ENCODE measurements at places on chromosomes 11 and 22.

- no peak for DNase-seq
Measured at GRCh38 chr11:94857337-94857736, 89.2 kb downstream of the AMOTL1 start.

DNA sequence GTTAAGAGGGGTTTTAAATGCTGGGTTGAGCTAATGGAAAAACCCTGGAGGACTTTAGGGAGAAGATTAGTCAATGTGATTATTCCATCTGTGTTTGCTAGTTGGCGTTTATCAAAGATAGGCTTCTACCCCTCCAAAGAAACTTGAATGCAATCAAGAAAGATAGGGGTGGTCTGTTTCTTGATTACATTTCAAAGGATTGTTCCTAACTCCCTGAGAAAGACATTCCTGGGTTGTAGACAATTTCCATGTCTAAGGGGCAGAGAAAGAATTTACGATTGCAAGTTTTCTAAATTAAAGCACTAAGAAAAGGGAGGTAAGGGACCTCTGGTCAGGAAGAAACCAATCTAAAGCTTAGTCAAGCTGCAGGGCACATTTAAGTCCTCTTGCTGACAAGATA is 2268.7 kb downstream of the LRRC4C start:
- DNase-seq = no peak

DNA sequence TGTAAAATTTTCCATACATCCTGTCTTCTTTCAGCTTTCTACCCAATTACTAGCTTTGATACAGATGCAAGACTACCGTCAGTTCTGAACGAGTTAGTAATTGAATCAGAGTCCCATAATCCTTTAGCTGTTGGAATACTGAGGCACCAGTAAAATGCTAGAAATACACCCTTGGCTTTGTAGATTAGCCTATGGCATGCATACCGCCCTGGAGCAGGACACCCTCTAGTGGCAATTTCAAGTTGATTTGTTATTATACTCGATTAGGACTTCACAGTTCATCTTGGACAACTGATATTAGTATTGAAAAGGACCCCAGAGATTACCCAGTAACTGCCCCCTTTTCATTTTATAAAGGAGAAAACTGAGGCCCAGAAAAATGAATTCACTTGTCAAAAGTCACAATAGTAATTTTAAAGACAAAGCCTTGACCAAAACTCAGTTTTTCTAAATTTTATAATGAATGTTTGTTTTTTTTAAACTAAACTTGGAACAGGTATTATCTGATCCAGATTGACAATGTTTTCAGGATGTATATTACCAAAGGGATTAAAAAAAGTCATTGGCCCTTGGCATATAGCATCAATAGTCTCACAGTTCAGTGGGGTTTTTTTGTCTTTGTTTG is 72.6 kb downstream of the HIPK3 start:
- peak; percentile 36 for DNase-seq

DNA sequence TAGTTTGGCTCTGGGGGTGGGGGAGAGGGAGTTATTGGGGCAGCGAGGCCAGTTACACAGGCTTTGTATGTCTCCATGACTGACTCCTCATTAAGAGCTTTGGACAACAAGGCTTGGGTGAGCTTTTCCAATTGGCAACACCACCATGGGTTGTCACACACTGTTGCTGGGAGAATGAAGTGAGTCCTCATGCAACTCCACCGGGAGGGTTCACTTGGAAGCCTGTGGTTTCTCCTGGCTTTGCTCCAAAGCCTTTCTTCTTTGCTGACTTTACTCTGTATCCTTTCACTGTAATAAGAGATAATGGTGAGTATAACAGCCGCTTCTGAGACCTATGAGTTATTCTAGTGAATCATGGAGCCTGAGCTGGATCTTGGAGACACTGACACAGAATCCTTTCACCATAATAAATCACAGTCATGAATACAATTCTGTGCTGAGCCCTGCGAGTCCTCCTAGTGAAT is 24.9 kb downstream of the EIF3F start:
- no peak for DNase-seq

GRCh38 chr11:107042748-107043147 is 24.5 kb upstream of the GUCY1A2 start:
- no peak for DNase-seq

GRCh38 chr11:109838026-109838425 is 255.2 kb upstream of the ZC3H12C start:
- DNase-seq = no peak

GRCh38 chr11:60931917-60932316 is 7.7 kb downstream of the TMEM132A start:
- DNase-seq = no peak

DNA sequence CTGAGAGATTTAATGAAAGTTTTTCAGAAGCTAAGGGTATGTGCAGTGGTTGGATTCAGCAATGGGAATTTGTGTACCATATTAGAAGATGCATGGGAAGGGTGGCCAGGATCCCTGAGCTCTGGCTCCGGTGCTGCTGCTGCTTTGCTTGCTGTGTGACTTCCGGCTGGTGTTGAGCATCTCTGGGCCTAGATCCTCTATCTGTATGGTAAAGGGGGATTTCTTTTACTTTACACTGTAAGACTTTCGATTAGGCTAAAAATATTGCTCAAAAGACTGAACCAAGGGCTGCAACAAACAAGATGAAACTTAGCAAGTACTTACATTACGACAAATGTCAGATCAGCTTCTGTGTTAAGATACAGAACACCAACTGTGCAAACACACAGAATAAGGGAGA is 39.1 kb downstream of the XRRA1 start:
- DNase-seq = no peak

- no peak for DNase-seq
Measured at GRCh38 chr11:19160847-19161246, 40.9 kb downstream of the CSRP3 start.

GRCh38 chr11:7495882-7496551 is 10.7 kb downstream of the OLFML1 start:
- no peak for DNase-seq

- DNase-seq = no peak
Measured at GRCh38 chr11:130772266-130773227, 143.7 kb downstream of the SNX19 start.

DNA sequence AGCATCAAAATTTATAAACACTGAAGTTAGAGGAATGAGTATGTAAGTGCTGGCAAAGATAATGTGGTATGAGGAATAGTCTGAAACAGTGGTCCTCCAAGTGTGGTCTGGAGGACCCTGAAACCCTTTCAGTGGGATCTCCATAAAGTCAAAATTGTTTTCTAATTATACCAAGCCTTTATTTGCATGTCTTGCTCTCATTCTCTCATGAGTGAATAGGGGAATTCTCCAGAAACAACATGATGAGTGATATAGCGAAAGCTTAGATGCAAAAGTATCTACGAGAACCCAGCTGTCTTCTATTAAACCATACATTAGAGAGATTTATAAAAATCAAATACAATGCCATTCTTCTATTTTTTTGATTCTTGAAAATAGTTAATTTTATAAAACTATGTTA is 145.0 kb upstream of the RAG2 start:
- no peak for DNase-seq

DNA sequence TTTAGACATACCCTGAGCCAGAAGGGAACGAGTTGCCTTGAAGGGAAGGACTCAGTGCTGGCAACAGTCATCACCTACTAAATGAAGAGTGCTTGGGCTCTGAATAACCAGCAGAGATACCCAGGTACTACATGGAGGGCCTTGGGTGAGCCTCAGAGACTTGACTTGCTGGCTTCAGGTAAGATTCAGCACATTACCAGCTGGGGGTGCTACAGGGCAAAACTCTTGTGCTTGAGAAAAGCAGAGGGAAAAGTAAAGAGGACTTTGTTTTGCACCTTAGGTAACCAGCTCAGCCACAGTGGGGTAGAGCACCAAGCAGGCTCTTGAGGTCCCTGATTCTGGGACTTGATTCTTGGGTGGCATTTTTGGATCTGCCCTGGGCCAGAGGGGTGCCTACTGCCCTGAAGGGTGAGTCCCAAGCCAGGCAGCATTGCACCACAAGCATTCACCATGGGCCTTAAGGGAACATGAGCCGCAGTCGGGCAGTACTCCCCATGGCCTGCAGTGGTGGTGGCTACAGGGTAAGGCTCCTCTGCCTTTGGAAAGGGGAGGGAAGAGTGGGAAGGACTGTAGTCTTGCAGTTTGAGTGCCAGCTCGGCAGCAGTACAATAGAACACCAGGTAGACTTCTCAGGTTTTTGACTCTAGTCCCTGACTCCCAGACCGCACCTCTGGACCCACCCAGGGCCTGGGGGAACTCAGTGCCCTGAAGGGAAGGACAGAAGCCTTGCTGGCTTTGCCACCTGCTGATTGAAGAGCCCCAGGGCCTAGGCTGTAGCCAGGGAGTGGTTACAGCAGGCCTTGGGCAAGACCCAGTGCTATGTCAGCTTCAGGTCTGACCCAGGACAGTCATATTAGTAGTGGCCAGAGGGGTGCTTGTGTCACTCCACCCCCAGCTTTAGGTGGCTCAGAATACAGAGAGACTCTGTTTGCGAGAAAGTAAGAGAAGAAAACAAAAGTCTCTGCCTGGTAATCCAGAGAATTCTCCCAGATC is 22.7 kb upstream of the PLEKHA7 start:
- DNase-seq = no peak

- DNase-seq = no peak
Measured at GRCh38 chr22:25883482-25884033, 141.6 kb downstream of the MYO18B start.

- DNase-seq = no peak
Measured at GRCh38 chr11:66360406-66361073, 11.0 kb downstream of the SLC29A2 start.

GRCh38 chr22:44364751-44365130 is 52.0 kb upstream of the SHISAL1 start:
- peak; percentile 10 for DNase-seq

- DNase-seq = no peak
Measured at GRCh38 chr11:48087974-48088681, 107.8 kb downstream of the PTPRJ start.

DNA sequence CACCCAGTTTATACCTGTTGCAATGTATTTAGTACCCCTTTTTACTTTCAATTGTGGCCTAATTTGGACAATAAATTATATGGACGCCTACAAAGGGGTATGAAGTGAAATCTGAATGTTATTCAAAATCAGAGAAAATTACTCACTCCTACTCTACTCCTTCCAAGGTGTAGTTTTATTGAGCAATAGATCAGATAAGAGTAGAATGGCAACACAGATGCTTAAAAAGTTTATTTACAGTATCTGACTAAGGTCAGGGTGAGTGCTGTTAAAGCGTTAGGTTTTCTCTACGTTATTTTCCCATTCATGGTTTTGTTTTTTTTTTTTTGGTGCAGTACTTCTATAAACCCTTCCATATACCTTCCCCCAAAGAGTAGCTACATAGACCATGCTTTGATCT is 805.6 kb downstream of the KCNA4 start:
- no peak for DNase-seq

GRCh38 chr11:105609341-105609781 is 512 bp upstream of the GRIA4 start:
- DNase-seq = peak; percentile 40

DNA sequence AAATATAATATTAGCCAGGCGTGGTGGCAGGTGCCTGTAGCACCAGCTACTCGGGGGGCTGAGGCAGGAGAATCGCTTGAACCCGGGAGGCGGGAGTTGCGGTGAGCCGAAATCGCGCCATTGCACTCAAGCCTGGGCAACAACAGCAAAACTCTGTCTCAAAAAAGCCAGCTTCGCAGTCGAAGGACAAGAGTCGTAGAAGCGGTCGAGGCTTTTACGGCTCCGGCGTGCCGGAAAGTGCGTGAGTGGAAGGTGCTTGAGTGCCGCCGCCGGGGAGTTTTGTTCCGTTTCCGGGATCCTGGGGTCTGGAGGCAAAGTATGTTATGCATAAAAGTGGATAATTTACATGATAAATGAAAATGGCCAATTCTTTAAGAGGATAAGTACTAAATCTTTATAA is 43.6 kb downstream of the SYN3 start:
- DNase-seq = no peak

GRCh38 chr11:69696749-69697468 is 6.9 kb downstream of the FGF19 start:
- no peak for DNase-seq

GRCh38 chr11:122671400-122671891 is 15.9 kb downstream of the UBASH3B start:
- DNase-seq = no peak

DNA sequence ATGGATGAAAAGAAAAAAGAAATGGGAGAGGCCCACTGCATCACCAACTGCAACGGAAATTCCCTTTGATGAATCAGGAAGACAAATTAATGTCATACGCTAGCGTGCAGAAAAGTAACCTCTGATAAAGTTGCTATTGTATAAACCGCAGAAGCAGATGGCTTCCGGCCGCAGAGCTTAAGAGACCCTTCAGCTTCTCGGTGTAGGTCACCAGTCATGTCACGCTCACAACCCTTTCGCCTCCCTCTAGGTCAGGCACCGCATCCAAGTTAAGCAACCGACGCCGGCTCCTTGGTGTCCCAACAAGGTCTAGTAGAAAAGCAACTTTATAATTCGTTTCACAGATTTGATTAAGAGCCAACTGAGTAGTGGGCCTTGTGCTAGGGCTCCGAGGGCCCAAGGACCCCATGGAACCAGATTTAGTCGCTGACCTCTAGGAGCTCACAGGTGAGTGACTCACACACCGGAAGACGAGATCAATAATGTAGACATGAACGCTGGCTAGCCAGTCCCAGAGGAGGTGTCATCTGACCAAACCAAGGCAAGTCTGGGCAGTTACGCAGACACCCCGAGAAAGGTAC is 1.2 kb upstream of the ZFP91 start:
- DNase-seq = peak; percentile 41

DNA sequence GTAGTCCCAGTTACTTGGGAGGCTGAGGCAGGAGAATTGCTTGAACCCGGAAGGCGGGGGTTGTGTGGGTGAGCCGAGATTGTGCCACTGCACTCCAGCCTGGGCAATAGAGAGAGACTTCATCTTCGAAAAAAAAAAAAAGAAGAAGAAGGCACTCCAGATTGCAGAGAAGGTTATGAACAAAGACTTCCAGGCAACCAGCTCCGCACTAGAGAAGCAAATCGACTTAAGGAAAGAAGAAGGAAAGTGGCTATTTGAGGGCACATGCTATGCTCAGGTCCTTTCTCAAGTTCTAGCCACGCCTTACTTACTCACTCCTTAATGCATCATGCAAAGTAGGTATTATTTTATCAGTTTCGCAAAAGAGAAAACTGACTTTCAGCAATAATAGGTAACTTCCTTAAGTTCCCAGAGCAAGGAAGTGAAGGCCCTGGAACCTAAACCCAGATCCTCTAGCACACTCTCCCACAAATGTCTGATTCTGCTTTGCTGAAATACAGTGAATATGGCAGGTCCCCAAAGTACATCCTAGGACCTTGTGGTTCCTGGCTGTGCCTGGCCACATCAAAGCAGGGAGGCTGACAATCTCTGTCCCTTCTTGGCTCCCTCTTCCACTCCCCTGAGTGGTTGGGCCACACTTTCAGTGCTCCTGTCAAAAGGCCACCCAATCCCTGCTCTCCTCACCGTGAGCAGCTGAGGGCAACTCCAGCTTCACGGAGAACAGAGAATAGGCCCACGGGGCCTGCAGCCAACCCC is 14.2 kb downstream of the CD3E start:
- DNase-seq = no peak
